ENCODE measurements at places on chromosomes 2 and 18. TPM values are rescaled to one million over a fixed set of nuclear protein-coding genes. Genes with fewer than 3 reads are reported as not detected.

DNA sequence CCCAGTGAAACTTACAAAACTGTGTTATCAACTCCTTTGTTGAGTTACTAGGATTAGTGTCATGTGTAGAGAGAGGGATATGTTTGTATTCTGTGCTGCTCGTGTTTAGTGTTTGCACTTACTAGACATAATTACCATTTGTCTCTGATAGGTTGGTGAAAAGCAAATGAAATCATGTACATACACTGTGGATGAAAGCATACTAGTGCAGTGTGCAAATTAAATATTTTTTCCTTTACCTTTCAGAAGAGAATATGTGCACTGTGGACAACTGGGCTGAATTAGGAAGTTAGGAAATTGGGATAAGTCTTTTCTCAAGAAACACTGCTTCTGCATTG lies 1.2 kb downstream of the KIAA1328 start:
- DNase-seq = no peak

NCKAP5 gene
- 0.40 TPM for total RNA-seq

- DNase-seq = no peak
Observed at GRCh38 chr2:219748671-219749570, 121.5 kb downstream of the SLC4A3 start.

DNA sequence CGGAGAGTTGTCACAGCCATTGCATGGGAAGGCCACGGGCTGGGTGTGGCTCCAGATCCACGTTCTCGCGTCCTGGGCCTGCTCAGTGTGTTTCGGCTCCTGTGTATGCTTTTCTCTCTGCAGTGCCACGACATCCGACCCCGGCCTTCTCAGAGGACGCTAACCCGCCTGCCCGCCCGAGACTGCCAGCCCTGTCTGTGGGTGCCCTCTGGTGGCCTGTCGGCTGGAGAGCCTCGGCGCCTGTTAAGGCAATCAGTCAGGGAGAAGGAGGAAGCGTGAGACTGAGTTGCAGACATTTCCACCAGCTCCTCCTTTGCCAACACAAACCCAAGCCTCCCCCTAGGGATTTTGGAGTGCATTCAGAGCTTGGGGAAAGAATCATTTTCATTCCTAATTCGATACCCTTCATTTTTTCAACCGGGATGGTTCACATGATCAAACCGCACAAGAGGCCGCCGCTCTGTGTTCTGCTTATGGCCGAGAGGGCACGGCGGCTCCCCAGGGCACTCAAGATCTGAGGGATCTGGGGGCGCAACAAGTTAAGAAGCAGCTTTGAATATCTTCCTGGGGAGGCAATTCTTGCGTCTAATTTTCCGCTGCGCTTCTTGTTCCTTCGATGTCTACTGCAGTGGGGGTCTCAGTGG lies 37.5 kb upstream of the ZBTB7C start:
- peak; percentile 68 for DNase-seq

DNA sequence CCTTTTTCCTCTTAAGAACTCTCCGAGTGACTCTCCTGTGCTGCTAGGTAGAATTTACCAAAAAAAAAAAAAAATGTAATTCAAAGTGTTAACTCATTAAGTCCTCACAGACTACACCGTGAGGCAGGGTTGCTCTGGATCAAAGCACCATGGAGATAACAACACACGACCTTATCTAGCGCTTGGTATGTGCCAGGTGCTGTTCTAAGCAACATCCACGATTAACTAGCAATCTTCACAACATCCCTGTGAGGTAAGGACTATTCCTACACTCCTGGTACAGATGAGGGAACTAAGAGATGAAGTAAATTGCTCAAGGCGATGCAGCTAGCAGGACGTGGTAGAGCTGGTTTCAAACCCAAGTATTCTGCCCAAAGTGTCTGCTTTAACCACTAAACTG lies 1.8 kb downstream of the MOGAT1 start:
- no peak for DNase-seq

STARD6 gene
- not detected for total RNA-seq

DNA sequence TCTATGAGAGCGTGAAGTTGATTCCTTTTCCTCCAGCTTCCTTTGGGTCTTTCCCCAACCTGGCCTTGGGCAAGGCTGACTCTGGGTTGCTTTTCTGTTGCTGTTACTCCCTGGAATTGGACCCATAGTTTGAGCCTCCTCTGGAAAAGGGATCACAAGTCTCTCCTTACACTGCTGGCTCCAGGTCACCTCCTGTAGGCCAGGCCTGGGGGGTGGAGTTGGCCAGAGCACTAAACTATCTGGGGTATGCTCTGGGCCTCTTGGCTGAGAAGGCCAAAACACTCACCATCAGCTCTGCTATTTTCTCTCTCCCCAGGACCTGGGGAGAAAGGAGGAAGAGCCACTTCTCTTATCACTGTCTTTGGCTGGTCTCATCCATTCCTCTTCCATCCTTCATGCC lies 56.5 kb upstream of the NCOA1 start:
- no peak for DNase-seq

IL1RN gene
- total RNA-seq = not detected

SCN1A gene
- total RNA-seq = 0.06 TPM

DNA sequence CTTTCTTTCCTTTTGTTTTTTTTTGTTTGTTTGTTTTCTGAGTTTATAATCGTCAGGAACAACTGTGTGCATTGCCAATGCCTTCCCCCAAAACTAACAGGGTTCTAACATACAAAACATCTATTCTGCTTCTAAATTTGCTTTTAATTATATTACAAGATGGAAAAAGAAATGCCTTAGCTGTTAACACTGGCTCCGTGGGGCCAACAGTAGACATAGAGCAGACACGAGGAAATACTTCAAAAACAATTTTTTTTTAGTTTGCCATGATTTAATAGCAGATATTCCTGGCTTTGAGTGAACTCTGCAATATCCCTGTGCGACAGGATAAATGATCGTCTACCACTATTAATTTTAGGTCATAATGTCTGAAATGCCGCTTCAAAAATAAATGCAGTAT lies 153.3 kb upstream of the HNRNPA3 start:
- DNase-seq = no peak

- peak; percentile 2 for DNase-seq
Observed at GRCh38 chr2:32788114-32788513, 158.6 kb upstream of the LTBP1 start.

DNA sequence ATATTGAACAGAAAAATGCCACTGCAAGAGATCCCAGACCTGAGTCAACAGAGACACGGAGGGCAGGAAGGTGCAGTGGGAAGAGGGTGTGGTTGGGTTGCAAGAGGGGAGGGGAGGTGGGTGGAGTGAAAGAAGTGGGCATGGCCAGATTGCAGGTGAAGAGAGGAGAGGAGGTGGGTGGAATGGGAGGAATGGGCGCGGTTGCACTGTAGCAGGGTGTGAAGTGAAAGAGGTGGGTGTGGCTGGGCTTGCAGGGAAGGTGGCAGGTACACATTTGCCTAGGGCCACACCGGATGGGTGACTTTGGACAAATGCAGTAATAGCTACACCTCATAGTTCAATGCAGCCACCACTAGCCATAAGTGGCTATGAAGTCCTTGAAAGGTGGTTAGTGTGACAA lies 71.1 kb downstream of the DOCK10 start:
- no peak for DNase-seq

NEUROD1 gene
- total RNA-seq = not detected

DNA sequence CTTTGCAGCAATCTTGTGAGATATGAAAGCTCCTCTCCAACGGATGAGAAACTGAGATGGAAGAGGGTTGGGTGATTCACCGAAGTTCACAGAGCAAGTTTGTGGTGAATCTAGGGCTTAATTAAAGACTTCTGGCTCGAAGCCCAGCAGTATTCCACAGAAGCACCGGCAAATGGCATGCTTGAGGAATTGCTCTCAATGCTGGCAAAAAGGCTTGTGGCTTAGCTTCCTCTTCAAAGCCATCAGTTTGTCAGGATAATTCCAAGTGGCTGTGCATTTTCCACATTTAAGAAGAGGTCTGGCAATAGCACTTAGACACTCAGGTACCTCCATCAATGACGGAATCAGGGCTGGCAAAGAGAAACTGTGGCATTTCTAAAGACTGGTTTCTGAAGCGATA lies 98.7 kb upstream of the SLC66A3 start:
- DNase-seq = peak; percentile 90

GRCh38 chr2:240768216-240768615 lies 51.8 kb downstream of the KIF1A start:
- no peak for DNase-seq

DNA sequence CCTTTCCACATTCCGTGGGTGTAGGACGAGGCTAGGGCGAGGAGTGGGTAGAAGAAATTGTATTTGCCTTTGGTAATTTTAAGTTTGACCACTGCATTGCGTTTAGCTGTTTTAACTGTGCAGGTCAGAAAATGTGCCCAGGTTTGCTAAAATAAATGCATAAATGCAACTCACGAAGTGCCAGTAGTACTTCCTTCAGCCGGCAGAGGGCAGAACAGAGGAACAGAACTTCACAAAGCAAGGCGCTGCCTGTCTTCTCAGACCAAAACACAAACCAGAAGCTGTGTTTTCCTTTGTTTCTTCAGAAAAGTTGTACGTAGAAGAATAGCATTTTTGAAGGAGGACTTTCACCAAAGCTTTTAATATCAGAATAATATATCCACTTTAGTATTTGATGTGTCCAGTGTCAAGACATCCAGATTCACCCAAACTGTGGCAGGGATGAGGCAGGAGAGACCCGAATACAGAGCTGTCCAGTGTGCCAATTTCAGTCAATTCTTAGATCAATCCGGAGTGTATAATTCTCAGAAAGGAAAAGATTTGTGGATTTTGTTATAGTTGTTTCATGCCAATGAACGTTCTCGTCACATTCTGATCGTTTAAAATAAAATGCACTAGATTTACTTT lies 348.6 kb downstream of the DLGAP1 start:
- peak; percentile 12 for DNase-seq

GRCh38 chr2:12317814-12318426 lies 398.8 kb upstream of the TRIB2 start:
- DNase-seq = peak; percentile 96

DNA sequence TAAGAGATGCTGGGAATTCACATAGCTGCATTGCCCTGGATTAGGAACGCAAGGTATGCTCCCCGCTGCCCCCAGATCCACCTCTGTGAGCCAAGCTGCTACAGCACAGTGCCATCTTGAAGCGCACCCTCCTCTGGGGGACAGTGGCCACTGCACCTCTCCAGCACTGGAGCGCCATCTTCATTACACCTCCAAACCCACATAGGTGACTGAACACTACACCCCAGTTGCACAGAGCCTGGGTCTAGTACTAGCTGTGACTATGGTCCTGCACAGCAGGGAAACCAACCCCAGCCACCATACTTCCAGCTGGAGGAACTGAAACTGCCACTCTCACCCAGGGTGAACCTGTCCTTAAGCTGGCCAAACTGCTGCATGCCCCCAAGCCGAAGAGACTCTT lies 84.6 kb downstream of the TMEM237 start:
- DNase-seq = no peak

DNA sequence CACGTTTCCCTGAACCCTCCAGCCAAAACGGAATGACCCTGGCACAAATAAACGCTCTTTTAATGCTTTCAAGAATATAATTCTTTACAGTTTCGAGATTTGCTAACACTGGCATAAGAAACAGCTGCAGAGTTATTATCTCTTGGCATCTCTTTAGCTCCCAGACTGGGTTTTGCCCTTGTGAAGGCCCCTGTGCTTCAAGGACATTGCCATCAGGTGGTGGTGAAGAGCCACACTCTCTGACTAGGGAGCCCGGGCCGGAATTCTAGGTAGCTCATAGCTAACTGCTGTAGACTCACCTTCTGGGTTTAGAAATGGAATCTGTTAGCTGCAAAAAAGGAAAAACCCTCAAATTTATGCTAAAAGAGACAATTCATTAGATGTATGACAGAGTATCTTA lies 13.3 kb upstream of the GALNT14 start:
- DNase-seq = no peak

- peak; percentile 48 for DNase-seq
Observed at GRCh38 chr2:190121971-190122370, 59.4 kb upstream of the MSTN start.

DNA sequence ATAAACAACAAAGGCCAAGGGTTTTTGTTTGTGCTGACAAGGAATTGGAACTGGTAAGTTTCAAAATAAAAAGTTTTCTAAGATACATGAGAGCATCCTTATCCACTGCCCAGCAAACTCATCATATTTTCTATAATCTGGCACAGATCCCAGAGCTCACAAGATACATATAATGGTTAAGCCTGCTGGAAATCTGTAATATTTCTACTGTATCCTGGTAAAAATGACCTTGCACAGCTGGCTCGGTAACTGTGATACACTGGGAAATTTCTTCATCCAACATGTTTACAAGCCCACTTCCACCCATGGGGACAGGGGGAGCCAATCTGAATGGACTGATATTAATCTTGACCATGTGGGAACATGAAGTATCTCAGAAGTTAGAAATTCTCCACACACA lies 425.4 kb upstream of the MMADHC start:
- DNase-seq = peak; percentile 45

- no peak for DNase-seq
Observed at GRCh38 chr18:25077944-25078723, 273.8 kb downstream of the ZNF521 start.

- DNase-seq = no peak
Observed at GRCh38 chr2:98759827-98760625, 29.1 kb upstream of the MGAT4A start.

CIB4 gene
- not detected for total RNA-seq

All from LHCN-M2 (cell line).